ENCODE measurements at places on chromosomes 3 and 15.

DNA sequence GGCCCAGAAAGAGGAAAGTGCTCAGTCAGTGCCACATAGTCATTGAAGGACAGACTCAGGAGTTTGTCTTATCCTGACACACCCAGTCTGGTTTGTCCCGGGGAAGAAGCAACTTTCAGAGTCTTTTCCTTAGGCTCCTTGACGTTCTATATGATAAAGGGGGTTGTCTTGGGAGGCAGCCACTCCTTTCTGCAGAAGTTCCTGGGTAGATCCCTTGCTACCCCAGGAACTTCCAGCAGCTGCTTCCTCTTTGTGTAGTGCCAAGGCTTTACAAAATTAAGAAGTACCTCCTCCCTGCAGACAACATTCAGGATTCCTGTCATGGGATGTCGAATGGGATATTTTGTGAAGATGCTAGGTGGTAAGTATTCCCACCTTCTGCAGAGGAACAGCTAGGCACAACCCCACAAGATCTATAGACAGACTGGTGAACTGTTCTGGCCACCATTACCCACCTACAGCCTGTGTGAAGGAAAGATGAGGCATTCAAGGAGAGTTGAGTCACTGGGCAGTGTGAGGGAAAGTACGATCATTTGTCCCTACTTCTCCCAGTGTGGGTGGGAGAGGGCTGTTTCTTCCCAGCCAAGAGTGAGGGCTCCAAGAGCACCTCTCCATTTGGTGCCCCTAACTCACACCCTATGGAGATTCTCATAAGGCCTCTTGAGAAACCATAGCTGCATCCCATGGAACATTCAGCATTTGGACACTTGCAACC is 11.3 kb downstream of the TMEM266 start:
- DNase-seq: no peak

DNA sequence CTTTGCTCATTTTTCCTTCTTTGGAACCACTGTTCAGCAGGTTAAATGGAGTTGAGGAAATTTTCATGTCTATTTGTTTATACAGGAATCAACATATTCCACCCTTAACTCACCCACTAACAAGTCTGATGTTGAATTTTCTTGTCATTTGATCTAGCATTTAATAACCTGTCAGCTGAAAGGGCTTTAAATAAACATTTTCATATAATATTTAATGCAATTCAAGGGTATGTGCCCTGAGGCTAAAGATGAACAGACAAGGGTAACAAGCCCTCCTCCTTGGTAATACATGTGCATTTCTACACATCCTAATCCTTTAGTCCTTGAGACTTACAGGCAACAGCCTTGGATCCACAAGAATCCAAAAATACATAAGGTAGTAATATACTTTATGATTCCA is 435.0 kb upstream of the NR2F2 start:
- DNase-seq: no peak

DNA sequence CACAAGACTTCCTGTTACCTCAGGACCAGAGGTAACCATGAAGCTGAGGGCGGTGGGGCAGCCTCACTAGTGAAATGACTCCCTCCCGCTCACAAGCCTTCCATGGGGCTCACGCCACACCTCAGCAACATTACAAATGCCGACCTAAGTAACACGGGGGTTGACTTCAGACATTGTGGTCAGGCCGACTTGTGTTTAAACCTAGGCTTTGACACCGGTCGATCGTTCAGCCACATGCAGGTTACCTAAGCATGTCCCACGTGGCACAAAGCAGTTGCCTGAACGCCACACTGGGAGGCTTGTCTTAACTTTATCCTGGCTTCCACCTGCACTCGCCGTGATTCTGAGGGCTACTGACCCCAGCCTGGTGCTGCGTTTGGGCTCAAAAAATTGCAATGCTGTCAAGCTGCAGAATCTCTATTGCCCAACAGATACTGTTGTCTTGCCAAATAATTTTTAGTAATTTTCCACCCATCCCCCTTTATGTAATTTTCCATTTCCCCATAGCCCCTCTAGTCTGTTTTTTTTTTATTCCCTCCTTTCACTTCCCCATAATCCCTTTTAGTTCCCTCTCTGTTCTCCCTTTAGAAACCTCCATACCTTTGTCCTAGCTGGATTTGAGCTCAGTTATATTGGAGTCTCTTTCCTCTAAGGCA is 158.6 kb upstream of the RGMA start:
- no peak for DNase-seq

DNA sequence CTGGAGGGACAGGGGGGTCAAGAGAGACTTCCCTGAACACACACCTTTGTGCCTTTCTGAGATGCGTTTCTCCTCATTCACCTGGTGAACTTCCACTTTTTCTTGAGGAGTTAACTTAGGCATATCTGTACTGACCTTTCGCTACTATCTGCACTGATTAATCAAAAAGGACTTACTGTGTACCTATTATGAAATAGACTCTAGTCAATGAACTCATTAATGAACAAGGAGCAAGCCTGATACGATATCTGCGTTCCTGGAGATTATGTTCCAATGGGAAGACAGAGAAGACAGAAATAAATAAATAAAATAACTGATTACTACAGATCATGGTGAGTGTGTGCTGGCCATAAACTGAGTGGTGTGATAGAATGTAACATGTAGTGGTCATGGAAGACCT is 157.2 kb upstream of the TBL1XR1 start:
- no peak for DNase-seq

DNA sequence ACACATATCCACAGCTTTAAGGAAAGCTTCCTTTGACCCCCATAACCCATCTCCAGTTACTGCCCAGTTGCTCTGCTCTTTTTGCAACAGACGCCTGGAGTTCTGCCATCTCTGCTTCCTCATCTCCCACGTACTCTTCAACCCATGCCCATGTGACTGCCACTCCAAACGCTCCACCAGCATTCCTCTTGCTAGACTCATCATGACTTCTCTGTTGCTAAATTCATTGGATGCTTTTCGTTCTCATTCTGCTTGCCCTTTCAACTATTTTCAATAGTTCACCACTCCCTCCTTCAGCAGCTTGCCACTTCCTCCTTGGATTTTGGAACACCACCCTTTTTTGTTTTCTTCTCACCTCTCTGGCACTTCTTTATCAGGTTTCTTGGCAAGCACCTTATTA is 2.7 kb upstream of the KNSTRN start:
- DNase-seq: no peak

DNA sequence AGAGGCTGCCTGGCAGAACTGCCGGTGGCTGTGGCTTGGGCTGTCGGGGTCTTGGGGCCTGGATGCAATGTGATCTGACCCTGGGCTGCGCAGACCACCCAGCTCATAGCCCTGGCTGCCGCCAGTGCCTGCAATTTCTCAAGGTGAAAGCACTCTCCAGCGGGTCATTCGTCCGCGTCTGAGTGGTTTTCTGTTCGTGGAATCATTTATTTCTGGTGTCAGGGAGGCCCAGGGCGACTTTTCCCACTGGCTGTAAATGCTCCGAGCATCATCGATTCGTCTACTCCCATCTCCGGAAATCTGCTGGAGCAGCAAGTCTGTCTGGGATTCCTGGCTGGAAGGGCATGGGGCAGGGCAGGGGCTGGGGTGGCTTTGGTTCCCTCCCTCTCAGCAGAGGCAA is 40.6 kb upstream of the ADPGK start:
- DNase-seq: no peak

Measured in KG1 (cell line).